ENCODE measurements at places on chromosomes 1 and 21. TPM values are rescaled to one million over a fixed set of nuclear protein-coding genes. Genes with fewer than 3 reads are reported as not detected.

TRIM67 gene
- total RNA-seq: not detected

- no peak overlapping the region for H3K27ac ChIP-seq
- H3K36me3 ChIP-seq: no peaks in the 10 kb centered on the region
- DNase-seq: no peak
- H3K4me3 ChIP-seq: no peak overlapping the region
These were observed 477.5 kb downstream of the PTPRU start for GRCh38 chr1:29713857-29714256.

DENND2C gene
- total RNA-seq: 16.1 TPM

- H3K27me3 ChIP-seq: peaks cover 4% of the 10 kb centered on the region
- H3K4me1 ChIP-seq: no peaks in the 10 kb centered on the region
- H3K36me3 ChIP-seq: no peaks in the 10 kb centered on the region
- DNase-seq: no peak
These were observed 250.8 kb downstream of the FAM72C start for GRCh38 chr1:143721024-143721373.

GRCh38 chr1:173042806-173043205 is 7.9 kb downstream of the TNFSF18 start:
- no peak overlapping the region for H3K4me3 ChIP-seq
- no peak overlapping the region for H3K27ac ChIP-seq
- DNase-seq: no peak
- no peaks in the 10 kb centered on the region for H3K27me3 ChIP-seq

CXADR gene
- total RNA-seq: 0.12 TPM

- H3K4me3 ChIP-seq: no peak overlapping the region
- no peak overlapping the region for H3K27ac ChIP-seq
- no peak for DNase-seq
- H3K4me1 ChIP-seq: no peaks in the 10 kb centered on the region
- no peaks in the 10 kb centered on the region for H3K27me3 ChIP-seq
These were observed 324.1 kb upstream of the ADAMTS5 start for GRCh38 chr21:27291006-27291405.

GRCh38 chr1:3357526-3358297 is 96.8 kb upstream of the ARHGEF16 start:
- no peak overlapping the region for H3K27ac ChIP-seq
- H3K27me3 ChIP-seq: peaks cover 21% of the 10 kb centered on the region
- H3K36me3 ChIP-seq: no peaks in the 10 kb centered on the region
- H3K4me3 ChIP-seq: no peak overlapping the region
- no peak for DNase-seq

DNA sequence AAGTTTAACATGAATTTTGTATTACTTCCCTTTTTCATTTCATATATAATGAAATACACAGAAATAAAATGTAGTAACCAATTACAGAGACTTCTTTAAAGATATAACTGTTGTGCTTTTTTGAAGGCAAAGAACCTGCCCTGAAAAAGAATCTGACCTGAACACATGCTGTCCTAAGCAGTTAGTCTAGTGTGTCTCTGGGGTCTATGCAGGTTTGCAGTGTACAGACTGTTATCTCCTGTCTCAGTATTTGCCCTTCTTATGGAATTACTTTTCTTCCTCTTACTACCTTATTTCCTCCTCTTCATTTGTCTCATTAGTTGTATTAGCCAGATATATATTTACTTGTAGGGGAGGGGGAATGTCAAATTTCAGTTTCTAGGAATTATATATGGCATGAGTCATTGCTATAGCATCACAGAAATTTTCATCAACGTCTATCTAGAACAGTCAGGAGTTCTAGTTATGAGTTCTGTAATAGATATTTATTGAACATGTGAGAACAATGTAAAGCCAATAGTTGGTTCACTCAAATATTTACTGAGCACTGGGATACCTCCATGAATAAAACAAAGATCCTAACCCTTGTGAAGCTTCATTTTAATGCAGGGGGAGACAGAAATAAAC is 28.4 kb upstream of the PLEKHO1 start:
- H3K27ac ChIP-seq: no peak overlapping the region
- no peak for DNase-seq
- H3K36me3 ChIP-seq: peaks cover 15% of the 10 kb centered on the region
- no peaks in the 10 kb centered on the region for H3K4me1 ChIP-seq
- H3K27me3 ChIP-seq: no peaks in the 10 kb centered on the region
- no peak overlapping the region for H3K4me3 ChIP-seq

KANK4 gene
- 0.12 TPM for total RNA-seq

DNA sequence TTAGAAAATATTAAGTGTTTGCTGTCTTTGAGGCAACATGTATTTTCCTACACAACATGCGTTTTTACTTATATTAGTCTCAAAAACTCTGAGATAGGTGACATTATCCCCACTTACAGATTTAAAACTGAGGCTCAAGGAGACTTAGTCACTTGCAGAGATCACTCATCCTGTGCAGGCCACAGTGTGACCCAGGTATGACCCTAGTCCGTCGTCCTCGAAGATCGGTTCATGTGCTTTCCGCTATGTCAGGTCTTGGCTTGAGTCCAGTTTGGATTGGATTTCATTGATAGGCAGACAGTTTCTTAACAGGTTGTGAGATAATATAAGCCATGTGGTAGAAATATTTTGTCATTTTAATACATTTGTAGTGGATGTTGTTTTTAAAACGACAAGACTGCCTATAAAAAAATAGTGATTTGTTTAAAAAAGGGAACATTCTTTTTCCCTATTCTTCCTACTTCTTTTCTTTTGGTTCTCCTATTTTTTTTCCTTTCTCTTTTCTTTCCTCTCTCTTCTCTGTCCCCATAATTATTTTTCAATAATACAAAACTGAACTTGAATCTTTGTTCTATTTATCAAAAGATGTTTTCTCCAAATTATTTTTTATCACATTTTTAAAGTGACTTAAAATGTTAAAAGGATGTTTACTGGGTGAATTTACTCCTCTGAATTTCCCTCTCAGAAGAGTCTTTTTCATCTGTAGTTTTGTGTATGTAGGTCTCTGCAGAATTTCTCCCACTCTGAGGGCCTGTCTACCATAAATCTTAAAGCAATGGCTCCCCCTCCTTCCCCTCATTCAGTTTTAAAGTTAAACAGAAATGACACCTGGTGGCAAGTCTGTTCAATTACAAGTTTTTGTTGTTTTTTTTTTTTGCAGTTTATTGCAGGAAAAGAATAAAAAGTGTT is 81.8 kb downstream of the PHTF1 start:
- no peaks in the 10 kb centered on the region for H3K27me3 ChIP-seq
- no peak overlapping the region for H3K4me3 ChIP-seq
- peaks cover 6% of the 10 kb centered on the region for H3K4me1 ChIP-seq
- no peaks in the 10 kb centered on the region for H3K36me3 ChIP-seq
- H3K27ac ChIP-seq: no peak overlapping the region

FTCD gene
- 0.16 TPM for total RNA-seq

ELK4 gene
- 67.8 TPM for total RNA-seq

RGSL1 gene
- not detected for total RNA-seq

TDRKH gene
- total RNA-seq: 4.1 TPM

- no peak for DNase-seq
- no peak overlapping the region for H3K27ac ChIP-seq
- no peak overlapping the region for H3K4me3 ChIP-seq
- H3K27me3 ChIP-seq: no peaks in the 10 kb centered on the region
- H3K4me1 ChIP-seq: no peaks in the 10 kb centered on the region
These were observed 91.7 kb downstream of the TTC3 start for GRCh38 chr21:37164742-37165141.

DNA sequence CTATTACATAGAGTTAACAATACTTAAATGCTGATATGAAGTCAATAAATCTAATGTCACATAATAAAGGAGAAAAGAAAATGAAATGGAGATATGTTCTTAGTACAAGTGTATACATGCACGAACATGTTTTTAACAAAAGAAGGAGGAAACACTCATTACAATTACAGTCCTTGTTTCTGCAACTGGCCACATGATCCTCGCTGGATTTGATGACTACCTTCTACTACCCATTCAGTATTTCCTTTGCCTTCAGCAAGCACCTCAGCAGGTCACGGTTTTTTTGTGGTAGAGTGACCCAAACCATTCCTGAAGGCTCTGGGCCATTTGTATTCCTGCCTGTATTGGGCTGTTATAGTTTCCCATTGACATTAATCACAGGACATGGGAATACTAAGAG is 172.8 kb upstream of the CXADR start:
- H3K36me3 ChIP-seq: no peaks in the 10 kb centered on the region
- no peaks in the 10 kb centered on the region for H3K4me1 ChIP-seq
- no peak overlapping the region for H3K27ac ChIP-seq
- H3K27me3 ChIP-seq: no peaks in the 10 kb centered on the region
- no peak overlapping the region for H3K4me3 ChIP-seq

MYCL gene
- 1.0 TPM for total RNA-seq

- H3K27ac ChIP-seq: peak overlapping the region; percentile 85
- peak; percentile 45 for DNase-seq
- H3K4me1 ChIP-seq: peaks cover 47% of the 10 kb centered on the region
These were observed 843 bp downstream of the DIP2A start for GRCh38 chr21:46459356-46460112.

TRIM45 gene
- total RNA-seq: 7.3 TPM

PADI1 gene
- total RNA-seq: not detected

- DNase-seq: no peak
- H3K4me3 ChIP-seq: peak overlapping the region; percentile 90
- peaks cover 15% of the 10 kb centered on the region for H3K36me3 ChIP-seq
- no peaks in the 10 kb centered on the region for H3K27me3 ChIP-seq
These were observed 21.9 kb downstream of the LRRC8D start for GRCh38 chr1:89842567-89843272.

- no peaks in the 10 kb centered on the region for H3K27me3 ChIP-seq
- H3K4me1 ChIP-seq: peaks cover 52% of the 10 kb centered on the region
- no peak overlapping the region for H3K27ac ChIP-seq
- H3K36me3 ChIP-seq: peaks cover 8% of the 10 kb centered on the region
- DNase-seq: no peak
These were observed 7.4 kb downstream of the YTHDF2 start for GRCh38 chr1:28744184-28744583.

GRCh38 chr1:23548704-23549143 is 10.6 kb downstream of the ID3 start:
- no peaks in the 10 kb centered on the region for H3K27me3 ChIP-seq
- DNase-seq: peak; percentile 81
- H3K27ac ChIP-seq: peak overlapping the region; percentile 50
- H3K36me3 ChIP-seq: no peaks in the 10 kb centered on the region
- no peaks in the 10 kb centered on the region for H3K4me1 ChIP-seq

DNA sequence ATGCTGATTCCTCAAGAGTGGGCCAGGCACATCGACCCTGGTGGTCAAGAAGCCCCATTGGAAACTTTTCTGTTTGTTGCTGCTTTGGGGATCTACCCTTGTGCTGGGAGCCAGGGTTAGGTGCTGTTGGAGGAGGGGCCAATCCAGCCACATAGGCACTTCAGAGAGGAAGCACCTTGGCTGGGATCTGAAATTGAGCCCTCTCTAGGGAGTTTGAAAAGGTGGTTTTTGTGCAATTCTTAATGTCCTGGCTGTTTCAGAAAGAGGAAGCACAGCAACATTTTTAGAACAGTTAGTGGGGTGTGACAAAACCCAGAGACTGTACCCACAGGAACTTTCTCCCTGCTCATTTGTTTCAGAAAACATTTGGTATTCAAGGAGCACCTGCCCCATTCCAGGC is 17.2 kb upstream of the BEND5 start:
- H3K27ac ChIP-seq: no peak overlapping the region
- no peaks in the 10 kb centered on the region for H3K36me3 ChIP-seq
- no peak overlapping the region for H3K4me3 ChIP-seq
- H3K4me1 ChIP-seq: no peaks in the 10 kb centered on the region
- no peaks in the 10 kb centered on the region for H3K27me3 ChIP-seq
- DNase-seq: no peak

NBPF3 gene
- total RNA-seq: 1.9 TPM

GRCh38 chr1:16088351-16088911 is 15.0 kb upstream of the FAM131C start:
- H3K36me3 ChIP-seq: no peaks in the 10 kb centered on the region
- no peak overlapping the region for H3K27ac ChIP-seq
- H3K4me1 ChIP-seq: peaks cover 3% of the 10 kb centered on the region
- no peak for DNase-seq
- no peaks in the 10 kb centered on the region for H3K27me3 ChIP-seq

DNA sequence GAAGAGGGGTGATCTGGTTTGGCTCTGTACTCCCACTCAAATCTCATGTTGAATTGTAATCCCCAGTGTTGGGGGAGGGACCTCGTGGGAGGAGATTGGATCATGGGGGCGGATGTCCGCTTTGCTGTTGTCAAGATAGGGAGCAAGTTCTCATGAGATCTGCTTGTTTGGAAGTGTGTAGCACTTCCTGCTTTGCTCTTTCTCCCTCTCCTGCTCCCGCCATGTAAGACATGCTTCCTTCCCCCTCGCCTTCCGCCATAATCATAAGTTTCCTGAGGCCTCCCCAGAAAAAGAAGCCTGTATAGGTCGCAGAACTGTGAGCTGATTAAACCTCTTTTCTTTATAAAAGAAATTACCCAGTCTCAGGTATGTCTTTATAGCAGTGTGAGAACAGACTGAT is 27.9 kb downstream of the MYOM3 start:
- no peak overlapping the region for H3K4me3 ChIP-seq
- H3K27me3 ChIP-seq: no peaks in the 10 kb centered on the region
- DNase-seq: no peak
- no peak overlapping the region for H3K27ac ChIP-seq

OR2T33 gene
- not detected for total RNA-seq

- no peaks in the 10 kb centered on the region for H3K27me3 ChIP-seq
- H3K4me1 ChIP-seq: no peaks in the 10 kb centered on the region
- H3K36me3 ChIP-seq: no peaks in the 10 kb centered on the region
- H3K27ac ChIP-seq: no peak overlapping the region
- DNase-seq: no peak
These were observed 115.1 kb downstream of the SETD4 start for GRCh38 chr21:35945089-35945671.

DNA sequence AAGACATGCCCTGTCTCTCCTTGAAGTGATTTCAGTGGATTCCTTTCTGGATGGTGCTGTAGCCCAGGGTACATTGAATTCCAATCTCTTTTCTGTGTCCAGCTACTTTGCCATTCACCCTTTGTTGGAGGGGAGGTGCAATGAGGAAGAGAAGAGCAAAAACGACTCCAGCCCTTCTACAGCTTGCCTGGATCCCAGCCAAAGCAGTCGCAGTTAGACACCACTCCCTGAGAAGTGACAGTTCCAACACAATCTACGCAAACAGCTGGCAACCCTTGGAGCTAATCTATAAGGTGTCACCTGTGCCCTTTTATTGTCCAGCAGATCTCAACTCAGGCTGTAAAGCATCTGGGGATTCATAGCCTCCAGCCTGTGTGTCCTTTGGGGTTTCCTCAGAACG is 4.6 kb downstream of the CD244 start:
- H3K27me3 ChIP-seq: peaks cover 2% of the 10 kb centered on the region
- no peak for DNase-seq
- H3K36me3 ChIP-seq: no peaks in the 10 kb centered on the region
- no peaks in the 10 kb centered on the region for H3K4me1 ChIP-seq

HIPK1 gene
- total RNA-seq: 80.6 TPM

UTS2 gene
- total RNA-seq: not detected

DNA sequence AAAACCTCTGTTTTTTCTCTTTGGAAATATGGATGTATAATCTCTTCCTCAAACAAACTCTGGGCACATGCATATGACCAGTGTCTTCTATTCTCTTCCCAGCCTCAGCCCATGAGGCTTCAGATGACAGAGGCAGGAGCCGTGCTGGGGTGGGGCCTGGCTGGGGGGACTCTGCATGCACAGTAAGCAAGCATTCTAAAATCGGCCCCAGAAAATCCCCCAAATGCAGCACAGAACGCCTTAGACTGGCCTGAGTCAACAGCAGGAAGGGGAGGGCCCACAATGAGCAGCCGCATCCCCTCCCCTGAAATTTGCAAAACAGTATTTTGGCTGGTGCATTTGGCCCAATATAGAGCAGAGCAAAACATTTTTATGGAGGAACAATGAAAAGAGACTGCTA is 47.8 kb downstream of the ITPKB start:
- H3K4me3 ChIP-seq: no peak overlapping the region
- no peaks in the 10 kb centered on the region for H3K36me3 ChIP-seq
- peaks cover 64% of the 10 kb centered on the region for H3K4me1 ChIP-seq
- H3K27me3 ChIP-seq: no peaks in the 10 kb centered on the region
